Aorta (tissue), 5 donors: ENCODE measurements at places on chromosomes 3 and 15. TPM values are rescaled to one million over a fixed set of nuclear protein-coding genes. Genes with fewer than 3 reads are reported as not detected.

GRCh38 chr3:187186801-187187421, 10.4 kb upstream of the RTP1 start:
- peaks cover 8% of the 10 kb centered on the region for H3K4me1 ChIP-seq
- no peaks in the 10 kb centered on the region for H3K27me3 ChIP-seq
- H3K36me3 ChIP-seq = no peaks in the 10 kb centered on the region
- peak; percentile 77 for DNase-seq
- no peak overlapping the region for H3K4me3 ChIP-seq
- H3K27ac ChIP-seq = peak overlapping the region; percentile 78

DNA sequence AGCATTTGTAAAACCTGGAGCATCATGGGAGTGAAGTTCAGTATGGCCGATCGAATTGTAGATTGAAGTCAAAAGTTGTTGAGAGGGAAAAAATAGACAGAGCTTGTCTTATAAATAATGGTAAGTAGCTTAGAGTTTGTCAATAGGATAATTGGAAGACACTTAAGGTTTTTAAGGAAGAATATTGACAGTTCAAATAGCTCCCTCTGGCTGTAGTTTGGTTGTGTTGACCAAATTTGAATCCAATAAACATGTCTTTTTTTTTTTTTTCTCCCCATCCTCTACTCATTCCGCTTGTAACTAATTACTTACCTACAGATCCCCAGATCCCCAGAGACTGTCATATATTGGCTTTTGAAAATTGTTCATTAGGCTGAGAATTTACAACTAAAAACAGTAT, 677.0 kb downstream of the AGBL1 start:
- H3K27me3 ChIP-seq = no peaks in the 10 kb centered on the region
- no peaks in the 10 kb centered on the region for H3K4me1 ChIP-seq
- H3K36me3 ChIP-seq = no peaks in the 10 kb centered on the region
- DNase-seq = no peak
- no peak overlapping the region for H3K4me3 ChIP-seq

NR2E3 gene
- total RNA-seq = 3.2 TPM

GRCh38 chr15:31325595-31326155, 960 bp upstream of the KLF13 start:
- peak overlapping the region; percentile 81 for H3K27ac ChIP-seq
- peaks cover 3% of the 10 kb centered on the region for H3K4me1 ChIP-seq
- peak; percentile 81 for DNase-seq
- no peaks in the 10 kb centered on the region for H3K36me3 ChIP-seq

- H3K36me3 ChIP-seq = no peaks in the 10 kb centered on the region
- H3K4me3 ChIP-seq = no peak overlapping the region
- no peaks in the 10 kb centered on the region for H3K4me1 ChIP-seq
- DNase-seq = no peak
Observed at GRCh38 chr3:182765287-182765686, 28.0 kb upstream of the ATP11B start.

TBC1D23 gene
- 59.3 TPM for total RNA-seq

DNA sequence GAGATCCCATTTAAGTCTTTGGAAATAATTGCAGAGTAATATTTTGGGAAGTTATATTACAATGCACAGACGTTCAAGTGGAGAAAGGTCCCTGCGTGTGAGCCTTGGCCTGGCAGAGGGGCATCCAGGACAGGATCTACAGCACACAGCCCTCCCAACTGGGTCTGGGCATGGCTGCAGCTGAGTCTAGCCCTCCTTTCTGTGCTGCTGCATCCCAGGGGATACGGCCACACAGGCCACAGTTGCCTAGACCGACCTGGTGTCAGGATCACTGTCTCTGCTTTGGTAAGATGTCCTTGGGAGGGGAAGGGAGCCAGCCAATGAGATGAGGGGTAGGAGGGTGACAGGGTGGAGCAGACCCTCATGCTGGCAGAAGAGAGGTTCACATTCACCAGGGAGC, 46.1 kb downstream of the APBA2 start:
- H3K4me3 ChIP-seq = no peak overlapping the region
- no peaks in the 10 kb centered on the region for H3K27me3 ChIP-seq
- H3K27ac ChIP-seq = no peak overlapping the region
- H3K4me1 ChIP-seq = no peaks in the 10 kb centered on the region
- DNase-seq = peak; percentile 62
- no peaks in the 10 kb centered on the region for H3K36me3 ChIP-seq

RTP2 gene
- not detected for total RNA-seq

TNNC1 gene
- 2.6 TPM for total RNA-seq

GRCh38 chr15:93330912-93331544, 242.0 kb upstream of the RGMA start:
- H3K4me3 ChIP-seq = no peak overlapping the region
- no peaks in the 10 kb centered on the region for H3K36me3 ChIP-seq
- no peak for DNase-seq
- H3K4me1 ChIP-seq = no peaks in the 10 kb centered on the region
- H3K27ac ChIP-seq = no peak overlapping the region

MYLK gene
- 484 TPM for total RNA-seq

GRCh38 chr3:58005669-58006068, 2.6 kb upstream of the FLNB start:
- H3K4me3 ChIP-seq = no peak overlapping the region
- H3K27ac ChIP-seq = no peak overlapping the region
- H3K27me3 ChIP-seq = no peaks in the 10 kb centered on the region
- DNase-seq = no peak
- H3K4me1 ChIP-seq = no peaks in the 10 kb centered on the region
- H3K36me3 ChIP-seq = no peaks in the 10 kb centered on the region

GRCh38 chr3:136942803-136943202, 15.0 kb upstream of the IL20RB start:
- no peaks in the 10 kb centered on the region for H3K36me3 ChIP-seq
- no peaks in the 10 kb centered on the region for H3K4me1 ChIP-seq
- H3K27ac ChIP-seq = no peak overlapping the region
- H3K4me3 ChIP-seq = no peak overlapping the region
- H3K27me3 ChIP-seq = no peaks in the 10 kb centered on the region
- no peak for DNase-seq

- no peak overlapping the region for H3K27ac ChIP-seq
- no peak for DNase-seq
- no peak overlapping the region for H3K4me3 ChIP-seq
- no peaks in the 10 kb centered on the region for H3K36me3 ChIP-seq
- H3K4me1 ChIP-seq = no peaks in the 10 kb centered on the region
Observed at GRCh38 chr3:67809370-67809935, 155.0 kb upstream of the SUCLG2 start.

GRCh38 chr3:104596551-104596950, 770.2 kb upstream of the ALCAM start:
- no peaks in the 10 kb centered on the region for H3K4me1 ChIP-seq
- no peak overlapping the region for H3K4me3 ChIP-seq
- H3K27ac ChIP-seq = no peak overlapping the region
